ENCODE measurements at places on chromosomes 3 and 15. TPM values are rescaled to one million over a fixed set of nuclear protein-coding genes. Genes with fewer than 3 reads are reported as not detected.

The TMEM158 gene
- 5.5 TPM for polyA plus RNA-seq

The CHRNA5 gene
- 10.0 TPM for polyA plus RNA-seq

The FAM81A gene
- polyA plus RNA-seq, result 21.1 TPM

The TF gene
- 4.3 TPM for polyA plus RNA-seq

The DPH6 gene
- polyA plus RNA-seq, result 21.0 TPM

The ALPK3 gene
- 13.5 TPM for polyA plus RNA-seq

The MEIS2 gene
- 136 TPM for polyA plus RNA-seq

The CPLX3 gene
- polyA plus RNA-seq, result not detected

The ATP13A5 gene
- polyA plus RNA-seq, result not detected

The ISL2 gene
- polyA plus RNA-seq, result not detected

DNA sequence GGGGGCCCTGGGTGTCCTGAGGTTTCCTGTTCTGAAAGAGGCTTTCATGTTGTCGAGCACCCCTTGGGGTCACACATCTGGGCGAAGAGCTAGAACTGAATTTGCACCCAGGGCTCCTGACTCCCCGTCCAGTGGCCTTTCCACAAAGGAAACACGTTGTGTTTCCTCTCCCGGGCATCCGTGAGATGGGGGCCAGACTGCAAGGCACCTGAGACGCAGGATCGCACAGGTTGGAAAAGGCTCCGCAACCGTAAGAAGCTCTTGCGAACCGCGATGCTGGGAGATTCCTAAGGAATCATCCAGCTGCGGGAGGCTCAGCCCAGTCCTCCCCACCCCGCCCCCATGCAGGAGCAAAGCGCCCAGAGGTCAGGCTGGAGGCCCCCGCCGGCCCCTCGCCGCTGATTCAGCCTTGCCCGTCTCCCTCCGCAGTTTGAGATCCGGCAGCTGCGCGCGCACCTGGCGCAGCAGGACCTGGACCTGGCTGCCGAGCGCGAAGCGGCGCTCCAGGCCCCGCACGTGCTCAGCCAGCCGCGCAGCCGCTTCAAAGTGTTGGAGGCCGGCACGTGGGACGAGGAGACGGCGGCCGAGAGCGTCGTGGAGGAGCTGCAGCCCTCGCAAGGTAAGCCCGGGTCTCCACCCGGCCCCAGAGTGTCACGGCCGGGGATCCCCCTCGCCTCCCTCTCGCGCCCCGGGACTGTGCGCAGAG lies 119.6 kb downstream of the ETFA start:
- DNase-seq, result no peak

GRCh38 chr15:41905036-41905793 lies 11.4 kb upstream of the SPTBN5 start:
- no peak for DNase-seq

- DNase-seq, result no peak
These were observed 223.8 kb downstream of the ADAMTS9 start for GRCh38 chr3:64463981-64464380.

DNA sequence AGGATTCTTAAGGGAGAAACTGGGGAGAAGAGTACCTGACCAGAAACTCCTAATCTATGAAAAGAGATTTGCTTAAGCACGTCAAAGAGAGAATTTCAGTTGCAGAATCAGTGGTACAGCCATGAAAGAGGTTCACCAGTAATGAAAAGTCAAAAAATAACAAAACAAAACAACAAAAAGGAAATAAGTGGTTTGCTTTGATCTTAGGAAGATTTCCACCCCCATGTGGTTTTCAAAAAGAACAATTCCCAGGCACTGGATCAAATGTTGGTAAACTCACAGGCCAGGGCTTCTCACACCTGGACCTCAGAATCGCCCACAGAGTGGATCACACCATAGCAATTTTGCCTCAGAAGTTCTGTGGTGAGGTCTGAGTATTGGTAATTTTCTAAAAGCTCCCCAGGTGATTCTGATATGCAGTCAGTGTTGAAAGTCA lies 67.5 kb downstream of the TMEM39A start:
- no peak for DNase-seq

DNA sequence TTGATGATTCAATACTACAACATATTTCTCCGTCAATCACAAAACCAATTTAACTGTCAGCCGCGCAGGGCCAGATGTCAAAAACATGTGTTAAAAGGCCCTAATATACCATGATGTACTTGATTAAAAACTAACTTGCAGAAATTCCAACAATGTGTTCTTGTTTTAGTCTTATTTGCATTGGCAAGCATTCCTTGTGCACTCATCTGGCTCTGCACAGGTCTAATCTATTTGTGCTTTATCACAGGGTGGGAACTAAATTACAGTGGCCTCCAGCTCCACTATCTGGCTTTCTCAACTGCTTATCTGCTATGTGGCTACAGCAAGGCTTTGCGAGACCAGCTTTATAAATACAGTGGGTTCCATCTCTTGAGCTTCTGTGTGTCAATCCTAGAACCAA lies 455.5 kb downstream of the ERC2 start:
- no peak for DNase-seq

DNA sequence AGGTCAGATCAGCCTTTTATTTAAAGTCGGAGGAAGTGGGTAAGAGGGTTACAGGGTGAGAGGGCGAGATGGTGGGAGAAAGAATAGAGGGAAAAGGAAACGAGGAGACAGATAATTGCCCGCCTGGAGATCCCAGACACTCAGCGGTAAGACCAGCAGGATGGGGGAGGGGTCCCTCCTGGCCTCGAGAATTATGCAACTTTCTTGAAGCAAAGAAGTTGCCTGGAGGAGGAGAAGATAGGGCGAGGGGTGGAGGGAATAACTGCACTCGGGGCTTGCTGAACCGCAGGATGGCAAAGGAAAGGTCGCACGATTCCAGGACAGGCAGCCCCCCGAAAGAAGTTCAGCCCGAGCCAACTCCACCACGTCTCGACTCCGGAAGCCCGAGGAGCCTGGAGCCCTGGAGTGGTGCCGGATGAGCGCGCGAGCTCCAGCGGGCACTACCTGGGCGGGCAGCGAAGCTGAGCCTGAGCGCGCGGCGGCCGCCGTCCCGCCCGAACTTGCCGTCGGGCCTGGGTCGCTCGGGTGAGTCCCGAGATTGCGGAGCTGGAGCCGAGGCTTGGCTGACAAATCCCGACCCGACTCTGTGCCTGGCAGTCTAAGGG lies 402 bp downstream of the WWTR1 start:
- DNase-seq, result no peak

DNA sequence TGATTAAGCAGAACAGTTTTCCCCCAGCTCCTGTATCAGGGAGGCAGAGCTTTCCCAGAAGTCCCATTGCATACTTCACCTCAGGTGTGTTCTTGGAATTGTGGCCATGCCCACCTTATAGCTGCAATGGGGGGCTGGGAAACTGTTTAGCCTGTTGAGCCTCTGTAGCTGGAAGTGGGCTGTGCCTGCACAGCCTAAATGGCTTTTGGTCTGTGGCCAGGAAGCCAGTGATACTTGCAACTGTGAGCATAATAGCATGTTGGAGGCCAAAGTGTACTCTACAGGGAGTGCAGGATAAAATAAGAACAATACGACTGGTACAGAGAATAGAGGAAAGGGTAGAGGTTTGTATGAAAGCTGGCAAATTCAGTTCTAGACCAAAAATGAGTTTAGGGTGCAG lies 248.5 kb downstream of the PTPRG start:
- no peak for DNase-seq

DNA sequence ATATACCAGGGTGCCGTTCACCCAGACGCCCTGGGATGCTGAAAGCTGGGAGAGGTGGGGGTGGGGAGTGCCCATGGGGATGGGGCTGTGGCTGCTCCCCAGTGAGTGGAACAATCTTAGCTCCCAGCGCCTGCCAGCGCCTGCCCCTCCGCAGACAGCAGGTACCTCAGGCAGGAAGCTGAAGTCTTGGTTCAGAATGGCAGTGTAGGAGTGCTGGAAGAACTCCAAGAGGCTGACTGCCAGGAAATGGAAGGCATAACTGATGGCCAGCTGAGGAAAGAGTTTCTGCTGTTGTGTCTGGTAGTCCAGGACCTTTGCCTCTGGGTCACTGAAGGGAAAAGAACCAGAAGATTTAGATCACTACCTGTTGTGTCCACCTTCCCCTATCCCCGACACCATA lies 8.4 kb downstream of the ACOX2 start:
- DNase-seq, result no peak

- DNase-seq, result no peak
These were observed 398.0 kb downstream of the OTOL1 start for GRCh38 chr3:161894657-161895056.

- no peak for DNase-seq
These were observed 405 bp upstream of the SPG21 start for GRCh38 chr15:64990168-64990470.

DNA sequence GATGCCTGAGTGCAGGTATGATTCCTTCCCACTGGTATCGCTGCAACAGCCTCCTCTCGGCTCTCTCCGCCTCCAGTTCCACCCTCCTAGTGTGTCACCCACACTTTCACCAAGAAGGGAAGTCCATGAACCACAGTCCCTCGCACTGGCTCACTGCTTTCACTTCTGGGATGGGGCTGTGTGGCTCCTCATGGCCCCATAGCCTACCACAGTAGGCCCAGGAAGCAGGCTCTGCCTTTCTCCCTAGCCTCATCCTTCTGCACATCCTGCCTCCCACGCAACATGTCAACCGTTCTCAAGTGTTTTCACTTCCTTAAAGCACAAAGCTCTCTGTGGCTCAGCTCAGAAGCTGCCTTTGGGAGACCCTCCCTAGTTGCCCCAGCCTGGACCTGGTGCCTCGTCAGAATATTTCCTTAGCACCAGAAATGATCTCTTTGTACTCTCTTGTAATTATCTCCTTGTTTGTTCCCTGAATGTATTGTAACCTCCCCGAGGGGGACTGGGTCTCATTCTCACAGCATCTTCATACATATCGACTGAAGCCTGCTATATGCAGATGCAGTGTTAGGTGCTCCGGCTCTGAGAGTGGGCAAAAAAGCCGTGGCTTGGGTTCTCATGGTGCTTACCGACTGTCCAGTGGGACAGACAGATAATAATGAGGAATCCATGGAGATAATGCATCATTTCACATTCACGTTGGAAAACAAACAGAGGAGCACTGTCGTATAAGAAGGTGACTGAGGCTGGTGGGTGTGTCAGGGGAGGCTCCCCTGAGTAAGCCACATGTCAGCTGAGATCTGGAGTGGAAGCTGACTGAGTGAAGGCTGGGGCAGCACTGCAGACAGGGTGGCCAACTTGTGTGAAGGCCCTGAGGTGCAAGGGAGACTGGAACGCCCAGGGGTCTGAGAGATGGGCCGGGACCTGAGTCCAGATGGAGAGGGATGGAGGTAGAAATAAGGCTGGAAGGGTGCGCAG lies 107.1 kb downstream of the DGKG start:
- DNase-seq, result no peak

DNA sequence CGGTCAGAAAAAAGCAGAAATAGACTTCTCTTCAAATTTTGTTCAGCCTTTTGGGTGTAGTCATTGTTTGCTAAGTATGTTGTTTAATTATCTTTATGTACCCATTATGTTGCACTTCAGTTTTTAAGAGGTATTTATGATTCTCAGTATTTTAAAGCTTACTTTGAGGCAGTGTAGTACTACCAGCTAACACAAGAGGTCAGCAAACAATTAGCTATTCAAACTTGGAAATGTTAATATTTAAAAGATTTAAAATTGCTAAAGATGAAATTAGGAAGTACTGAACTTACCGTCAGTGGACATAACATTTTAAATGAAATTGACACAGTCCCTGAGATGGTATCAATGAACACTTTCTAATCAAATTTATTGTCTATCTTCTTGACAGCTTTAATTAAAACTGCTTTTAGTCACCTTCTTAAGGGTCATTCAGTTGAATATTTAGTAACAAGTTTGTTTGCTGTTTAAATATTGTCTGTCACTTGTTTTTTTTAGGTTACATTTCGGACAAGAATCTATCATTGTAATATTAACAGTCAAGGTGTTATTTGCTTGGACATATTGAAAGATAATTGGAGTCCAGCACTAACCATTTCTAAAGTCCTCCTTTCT lies 28.1 kb downstream of the NKIRAS1 start:
- no peak for DNase-seq

DNA sequence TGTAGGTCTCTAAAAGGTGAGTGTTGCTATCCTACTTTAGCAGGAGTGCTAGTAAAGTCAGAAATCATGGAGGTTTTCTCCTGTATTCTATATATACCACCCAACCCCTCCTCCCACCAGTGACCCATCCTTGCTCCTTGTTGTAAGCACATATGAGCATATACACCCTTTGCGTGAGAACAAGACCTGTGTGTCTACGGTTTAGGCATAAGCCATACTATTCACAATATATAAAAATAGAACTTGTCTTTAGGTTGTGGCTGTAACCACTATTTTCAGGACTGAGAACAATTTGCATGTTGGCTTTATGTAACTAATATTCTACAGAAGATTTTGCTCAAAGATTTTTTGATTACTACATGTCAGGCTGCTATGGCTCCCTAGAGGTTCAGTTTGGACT lies 59.1 kb upstream of the TOP2B start:
- DNase-seq, result no peak

DNA sequence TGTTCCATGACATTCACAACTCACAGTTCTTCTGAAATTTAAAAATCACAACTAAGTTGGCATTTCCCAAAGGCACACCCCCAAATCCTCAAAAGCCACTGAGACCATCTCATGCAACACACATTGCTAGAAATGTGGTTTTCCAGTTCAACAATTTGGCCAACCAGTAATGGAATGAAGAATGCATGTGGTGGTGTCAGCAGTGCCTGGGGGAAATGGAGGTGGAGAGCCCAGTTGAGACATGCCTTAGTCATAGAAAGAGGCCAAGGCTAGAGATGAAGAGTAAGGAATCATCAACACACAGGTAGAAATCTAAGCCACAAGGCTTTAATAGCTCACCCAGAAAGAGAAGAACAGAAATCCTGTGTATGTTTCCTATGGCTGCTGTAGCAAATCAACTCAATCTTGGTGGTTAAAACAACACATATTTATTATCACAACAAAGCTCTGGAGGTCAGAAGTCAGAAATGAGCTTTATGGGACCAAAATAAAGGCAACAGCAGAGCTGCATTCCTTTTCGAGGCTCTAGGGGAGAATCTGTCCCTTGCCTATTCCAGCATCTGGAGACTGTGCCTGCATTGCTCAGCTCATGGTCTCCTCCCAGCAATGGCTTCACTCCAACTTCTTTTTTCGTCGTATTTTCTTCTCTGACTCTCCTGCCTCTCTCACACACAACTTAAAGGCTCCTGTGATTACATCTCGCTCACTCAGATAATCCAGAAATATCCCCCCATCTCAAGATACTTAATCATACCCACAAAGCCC lies 54.0 kb downstream of the SNTN start:
- no peak for DNase-seq

- no peak for DNase-seq
These were observed 1.2 kb downstream of the GP5 start for GRCh38 chr3:194397757-194398312.

GRCh38 chr3:196360586-196360985 lies 22.4 kb upstream of the TM4SF19 start:
- no peak for DNase-seq
